H9 (cell line): ENCODE measurements at places on chromosomes 2 and 18. TPM values are rescaled to one million over a fixed set of nuclear protein-coding genes. Genes with fewer than 3 reads are reported as not detected.

VWC2L gene
- total RNA-seq: not detected in 2 replicates

DNA sequence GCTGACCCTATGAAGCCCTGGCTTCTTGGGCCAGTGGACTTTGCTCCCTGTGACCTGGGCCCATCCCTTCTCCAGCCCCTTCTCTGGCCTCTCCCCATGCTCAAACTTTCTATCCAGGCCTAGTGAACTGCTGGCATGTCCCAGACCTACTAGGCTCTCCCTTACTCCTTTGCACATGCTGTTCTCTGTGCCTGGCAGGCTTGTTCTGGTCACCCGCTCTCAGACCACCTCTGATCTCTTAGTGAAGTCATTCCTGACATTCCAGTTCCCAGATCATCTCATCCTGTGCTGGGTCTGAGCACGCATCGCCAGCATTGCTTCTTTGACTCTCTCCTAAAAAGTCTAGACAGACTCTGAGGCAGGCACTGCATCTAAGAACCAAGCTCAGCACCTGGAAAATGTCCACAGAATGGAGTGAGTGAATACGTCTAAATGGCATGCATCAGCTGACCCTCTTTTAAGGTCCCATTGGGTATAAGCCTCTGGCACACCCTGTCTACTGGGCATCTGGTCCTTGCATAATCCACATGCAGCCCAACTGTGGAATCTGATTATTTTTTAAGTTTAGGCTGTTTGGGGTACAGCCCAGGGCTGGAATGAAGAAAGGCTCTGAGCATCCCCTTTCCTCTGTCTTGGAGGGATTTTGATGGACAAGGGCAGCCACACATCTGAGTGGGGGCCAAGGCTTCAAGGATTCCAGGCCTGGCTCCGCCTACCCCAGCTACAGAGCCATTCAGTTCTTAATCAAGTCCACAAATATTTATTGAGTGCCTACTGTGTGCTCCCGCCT, 130.6 kb upstream of the HAAO start:
- peaks cover 7% of the 10 kb centered on the region; the same call in 1 of the 2 replicates for H3K4me1 ChIP-seq
- no peaks in the 10 kb centered on the region for H3K36me3 ChIP-seq
- no peaks in the 10 kb centered on the region; the same call in 1 of the 2 replicates for H3K27me3 ChIP-seq
- no peak for DNase-seq
- H3K4me3 ChIP-seq: no peak overlapping the region

C2orf15 gene
- 5.6 and 6.2 TPM in 2 replicates for total RNA-seq

DNA sequence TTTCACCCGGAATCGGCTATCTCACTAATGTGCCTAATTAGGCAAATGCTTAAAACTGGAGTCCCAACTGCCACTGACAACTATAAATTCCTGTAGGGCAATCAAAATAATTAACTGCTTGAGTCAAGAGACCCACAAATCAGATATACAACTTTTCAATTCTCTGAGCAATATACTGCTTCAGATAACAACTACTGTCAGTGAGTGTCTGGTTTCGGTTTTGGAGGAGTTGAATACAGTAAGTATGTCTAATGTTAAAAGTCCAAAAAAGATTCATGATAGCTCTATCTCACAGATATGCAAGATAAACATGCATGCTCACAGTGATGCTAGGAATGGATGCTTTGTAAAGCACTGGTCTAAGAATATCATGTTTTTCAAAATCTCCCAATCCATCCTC, 283.3 kb downstream of the NRXN1 start:
- H3K4me3 ChIP-seq: no peak overlapping the region
- no peaks in the 10 kb centered on the region; the same call in 1 of the 2 replicates for H3K4me1 ChIP-seq

- DNase-seq: peak; percentile 30
- H3K4me1 ChIP-seq: no peaks in the 10 kb centered on the region
- H3K27me3 ChIP-seq: no peaks in the 10 kb centered on the region
- H3K27ac ChIP-seq: no peak overlapping the region
Measured at GRCh38 chr2:1645761-1646476, 98.4 kb downstream of the PXDN start.

GBX2 gene
- 0.31 and 0.46 TPM in 2 replicates for total RNA-seq

- peaks cover 2% of the 10 kb centered on the region; the same call in 1 of the 2 replicates for H3K4me1 ChIP-seq
- no peaks in the 10 kb centered on the region for H3K27me3 ChIP-seq
- DNase-seq: no peak
- no peak overlapping the region for H3K27ac ChIP-seq
- H3K36me3 ChIP-seq: no peaks in the 10 kb centered on the region
Measured at GRCh38 chr2:183998041-183998796, 600.1 kb upstream of the ZNF804A start.

GRCh38 chr2:80889009-80889408, 584.5 kb upstream of the LRRTM1 start:
- no peak overlapping the region for H3K4me3 ChIP-seq
- no peak for DNase-seq
- no peak overlapping the region for H3K27ac ChIP-seq
- no peaks in the 10 kb centered on the region for H3K27me3 ChIP-seq

- H3K4me3 ChIP-seq: no peak overlapping the region
- H3K4me1 ChIP-seq: no peaks in the 10 kb centered on the region
- no peaks in the 10 kb centered on the region for H3K27me3 ChIP-seq
- no peak overlapping the region for H3K27ac ChIP-seq
Measured at GRCh38 chr2:79292239-79292957, 132.8 kb upstream of the REG3A start.

DNA sequence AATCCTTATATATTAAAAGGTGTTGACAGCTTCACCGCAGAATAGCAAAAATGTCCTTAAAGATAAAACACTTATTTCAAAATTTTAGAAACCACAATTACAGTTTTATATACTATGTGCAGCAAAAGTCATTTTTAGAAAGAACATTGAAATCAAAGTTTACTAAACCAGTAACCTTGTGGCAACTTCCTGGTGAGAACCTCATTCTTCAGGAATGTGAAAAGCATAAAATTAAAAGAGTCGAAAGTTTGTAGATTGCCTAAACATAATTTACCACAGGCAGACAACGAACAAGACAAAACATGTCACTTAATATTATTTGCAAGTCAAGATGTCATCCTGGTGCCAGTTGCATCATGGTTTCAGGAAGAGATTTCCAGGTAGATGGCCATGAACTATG, 108.3 kb upstream of the NRP2 start:
- no peak overlapping the region for H3K4me3 ChIP-seq
- DNase-seq: no peak
- no peaks in the 10 kb centered on the region for H3K27me3 ChIP-seq

- no peak overlapping the region for H3K4me3 ChIP-seq
- no peaks in the 10 kb centered on the region for H3K36me3 ChIP-seq
- no peak for DNase-seq
- H3K4me1 ChIP-seq: no peaks in the 10 kb centered on the region; the same call in 1 of the 2 replicates
Measured at GRCh38 chr2:36343606-36344005, 12.0 kb upstream of the CRIM1 start.
